ENCODE measurements at places on chromosomes 7 and 10.

DNA sequence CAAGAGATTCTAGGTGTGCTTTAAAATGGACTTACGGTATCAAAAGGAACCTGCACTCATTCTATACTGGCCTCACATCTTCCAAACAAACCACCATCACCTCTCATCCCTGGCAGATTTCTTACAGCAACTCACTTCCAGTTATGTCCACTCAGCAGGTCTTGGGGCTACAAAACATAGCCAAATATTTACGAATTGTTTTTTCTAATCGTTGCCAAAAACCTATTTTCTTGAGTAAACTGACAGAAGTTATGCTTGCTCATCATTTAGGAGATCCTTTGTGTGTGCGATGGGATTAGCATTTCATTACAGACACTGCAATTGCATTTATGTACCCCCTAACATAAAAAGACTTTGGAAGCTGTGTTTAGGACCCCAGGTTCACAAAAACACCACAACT, 2.7 kb downstream of the KCNMA1 start:
- DNase-seq = no peak

DNA sequence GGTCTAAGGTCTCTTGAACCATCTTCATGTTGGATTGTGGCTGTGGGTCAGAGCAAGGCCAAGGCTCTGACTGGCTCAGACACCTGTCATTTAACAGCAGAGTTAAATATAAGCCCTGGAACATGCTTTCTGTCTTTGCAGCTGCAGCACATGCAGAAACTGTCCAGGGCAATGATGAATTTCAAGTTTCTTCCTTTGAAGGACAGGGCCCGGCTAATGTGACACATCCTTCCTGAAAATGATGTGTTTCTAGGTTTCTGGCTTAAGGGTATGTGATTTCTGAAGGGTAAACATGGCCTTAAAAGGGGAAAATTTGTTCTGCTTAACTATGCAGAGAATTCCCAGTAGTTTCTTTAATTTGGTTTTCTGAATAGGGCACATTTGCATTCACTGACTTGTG, 34.0 kb upstream of the SLC35B4 start:
- DNase-seq = no peak

- no peak for DNase-seq
Measured at GRCh38 chr10:104614245-104614831, 26.8 kb upstream of the SORCS3 start.

GRCh38 chr7:158050441-158050977, 537.1 kb downstream of the PTPRN2 start:
- DNase-seq = no peak

GRCh38 chr7:100865938-100866728, 1.1 kb upstream of the TRIP6 start:
- DNase-seq = no peak

GRCh38 chr7:156665101-156665500, 24.5 kb downstream of the RNF32 start:
- no peak for DNase-seq

DNA sequence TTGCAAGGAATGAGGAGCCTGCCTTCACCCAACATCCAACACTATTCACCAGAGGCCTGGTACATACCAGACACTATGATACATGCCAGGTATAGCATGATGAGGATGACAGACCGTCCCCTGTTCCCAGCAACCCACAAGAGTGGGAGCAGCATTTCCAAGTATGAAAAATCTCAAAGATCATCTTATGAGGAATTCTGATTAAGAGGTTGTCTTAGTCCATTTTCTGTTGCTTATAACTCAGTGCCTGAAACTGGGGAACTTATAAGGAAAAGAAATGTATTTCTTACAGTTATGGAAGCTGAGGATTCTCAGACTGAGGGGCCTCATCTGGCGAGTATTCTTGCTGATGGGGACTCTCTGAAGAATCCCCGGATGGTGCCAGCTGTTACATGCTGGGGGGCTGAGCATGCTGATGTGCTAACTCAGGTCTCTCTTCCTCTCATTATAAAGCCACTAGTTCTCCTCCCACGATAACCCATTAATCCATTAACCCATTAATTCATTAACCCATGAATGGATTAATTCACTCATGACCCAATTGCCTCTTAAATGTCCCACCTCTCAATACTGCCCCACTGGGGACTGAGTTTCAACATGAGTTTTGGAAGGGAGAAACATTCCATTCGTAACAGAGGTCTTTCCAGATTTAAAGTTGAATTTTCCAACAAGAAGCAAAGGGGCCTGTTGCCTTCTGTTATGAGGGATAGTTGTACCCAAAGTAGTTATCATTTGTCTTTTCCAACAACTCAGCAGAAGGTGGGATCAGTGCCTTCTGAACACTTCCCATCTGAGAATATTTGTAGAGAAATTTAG, 173.9 kb downstream of the HERPUD2 start:
- no peak for DNase-seq

DNA sequence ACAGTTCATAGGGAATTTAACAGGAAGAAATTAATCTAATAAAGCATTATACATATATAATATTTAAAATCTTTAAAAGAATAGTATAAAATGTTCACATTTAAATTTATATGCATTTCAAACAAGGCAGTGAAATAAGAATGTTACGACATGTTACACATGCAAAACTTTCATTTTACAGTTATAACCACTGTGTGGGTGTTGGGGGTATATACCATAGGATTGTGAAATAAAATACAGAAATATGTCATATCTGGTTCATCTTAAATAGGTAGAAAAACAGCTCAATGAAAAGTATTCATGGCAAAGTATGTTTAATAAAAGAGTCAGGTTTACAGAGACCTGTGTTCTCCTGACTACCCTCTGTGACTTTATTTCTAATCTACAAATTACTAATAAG, 45.6 kb downstream of the CHCHD3 start:
- no peak for DNase-seq

- no peak for DNase-seq
Measured at GRCh38 chr10:111481866-111482265, 405.0 kb downstream of the ADRA2A start.

GRCh38 chr10:71974489-71975021, 10.4 kb downstream of the CHST3 start:
- no peak for DNase-seq

DNA sequence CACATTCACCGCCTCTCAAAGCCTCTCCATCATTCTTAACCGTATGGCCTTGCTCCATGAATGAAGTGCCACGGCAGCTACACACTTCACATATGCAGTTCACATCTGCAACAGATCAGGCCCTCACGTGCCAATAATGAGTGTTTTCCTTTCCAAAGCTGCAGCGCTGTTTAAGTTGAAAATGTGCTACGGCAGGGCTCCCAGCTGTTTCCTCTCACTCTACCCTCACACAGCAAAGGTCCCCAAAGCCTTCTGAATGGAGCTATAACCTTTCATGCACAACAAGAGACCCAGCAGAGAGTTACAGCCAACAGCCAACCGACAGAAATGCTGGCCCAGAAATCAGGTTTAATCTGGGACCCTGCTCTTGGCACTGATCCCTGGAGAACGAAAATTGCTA, 236.1 kb downstream of the ELMO1 start:
- no peak for DNase-seq

DNA sequence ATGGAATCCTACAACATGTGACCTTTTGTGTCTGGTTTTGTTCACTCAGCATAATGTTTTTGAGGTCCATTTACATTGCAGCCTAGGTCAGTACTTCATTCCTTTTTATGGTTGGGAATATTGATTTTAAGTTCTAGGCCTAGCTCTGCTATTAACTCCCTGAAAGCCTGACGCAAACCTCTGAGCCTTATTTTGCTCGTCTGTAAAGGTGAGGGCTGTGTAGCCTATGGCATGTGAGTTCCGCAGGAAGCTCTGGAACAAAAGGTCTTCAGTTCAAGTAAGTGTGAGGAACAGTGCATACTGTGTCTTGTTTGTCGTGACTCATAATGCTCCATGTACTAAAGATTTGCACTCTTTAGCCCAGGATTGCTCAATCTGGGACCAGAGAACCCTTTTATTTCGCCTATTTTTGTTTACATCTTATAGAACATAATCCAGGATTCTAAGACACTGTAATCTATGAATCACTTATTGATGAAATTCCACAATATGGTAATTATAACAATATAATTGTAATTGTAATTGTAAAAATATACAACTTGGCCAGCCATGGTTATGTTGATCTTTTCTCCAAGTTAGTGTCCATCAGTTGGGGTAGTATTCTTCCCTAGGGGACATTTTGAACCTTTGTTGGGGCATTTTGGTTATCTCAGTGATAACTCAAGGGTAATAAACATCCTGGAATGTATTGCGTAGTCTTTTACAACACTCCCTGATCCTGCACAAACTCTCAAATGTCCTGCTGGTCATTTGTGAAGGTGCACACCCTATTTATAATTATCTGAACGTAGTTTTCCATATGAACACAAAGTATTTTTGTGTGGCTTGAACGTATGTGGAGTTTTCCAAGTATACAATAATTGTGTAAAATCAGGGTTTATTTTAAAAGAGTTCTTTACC, 184.7 kb downstream of the VTI1A start:
- DNase-seq = no peak

GRCh38 chr10:80878330-80878729, 340.6 kb downstream of the SH2D4B start:
- DNase-seq = no peak

DNA sequence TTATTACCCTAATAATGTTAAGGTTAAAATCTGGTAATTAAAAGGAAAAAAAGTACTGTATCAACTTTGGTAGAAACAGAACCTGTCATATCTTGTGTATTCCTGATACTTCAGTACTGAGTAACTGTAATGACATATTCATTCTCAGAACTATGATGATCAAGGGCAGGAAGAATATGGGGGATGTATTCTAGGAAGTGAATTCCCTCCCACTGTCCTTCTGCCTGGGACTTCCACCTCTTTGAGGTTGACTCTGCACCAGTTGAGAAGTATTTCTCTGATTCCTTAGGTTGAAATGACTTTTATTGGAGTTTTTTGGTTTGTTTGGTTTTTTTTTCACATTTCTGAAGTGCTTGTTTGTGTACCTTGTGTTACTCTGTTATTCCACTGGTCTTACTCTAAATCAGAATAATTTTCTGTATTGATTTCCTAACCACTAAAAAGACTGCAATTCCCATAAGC, 36.9 kb downstream of the WASL start:
- DNase-seq = no peak

- no peak for DNase-seq
Measured at GRCh38 chr10:102241032-102241443, 274 bp downstream of the PITX3 start.

DNA sequence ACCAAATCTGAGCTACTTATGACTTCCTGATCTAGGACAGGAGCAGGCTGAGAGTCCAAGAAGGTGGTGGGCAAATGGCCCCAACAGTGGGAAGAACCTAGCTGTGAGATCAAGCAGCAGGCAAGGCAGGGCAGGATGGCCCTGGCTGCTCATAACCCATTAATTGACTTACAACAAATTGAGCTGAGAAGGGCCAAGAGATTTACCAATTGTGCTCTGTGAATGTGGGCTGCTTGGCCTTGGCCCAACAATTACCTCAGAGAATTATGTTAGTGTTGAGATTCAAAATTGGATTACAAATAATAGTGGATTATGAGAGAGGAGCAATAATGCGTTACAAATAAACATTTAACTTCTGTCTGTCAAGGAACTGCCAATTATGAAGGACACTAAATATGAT, 956.5 kb downstream of the KCNMA1 start:
- no peak for DNase-seq

- no peak for DNase-seq
Measured at GRCh38 chr10:21860718-21861117, 142.8 kb downstream of the DNAJC1 start.

Measured in NCI-H524 treated with DMSO at 0.1 percent for 48 hours (cell line).